ENCODE measurements at places on chromosomes 2 and 18.

GRCh38 chr2:110874453-110875383 is 142.3 kb downstream of the ACOXL start:
- DNase-seq, result no peak

DNA sequence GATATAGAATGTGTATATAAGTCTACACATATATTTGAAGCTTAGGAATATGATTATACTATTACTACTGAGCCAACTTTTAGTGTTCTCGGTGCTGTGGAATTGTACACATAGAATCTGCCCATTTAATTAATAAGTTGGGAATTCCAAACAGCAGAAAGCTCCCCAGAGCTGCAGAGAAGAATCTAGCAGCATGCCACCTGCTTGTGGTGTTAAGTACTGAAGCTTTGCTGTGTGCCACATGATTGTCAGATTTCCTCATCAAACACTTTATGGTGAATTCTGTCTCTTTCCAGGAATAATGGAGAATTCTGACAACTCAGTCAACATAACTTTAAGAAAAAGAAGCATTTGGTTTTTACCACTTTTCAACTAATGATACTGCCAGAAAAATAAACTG is 117.8 kb downstream of the WDSUB1 start:
- no peak for DNase-seq

DNA sequence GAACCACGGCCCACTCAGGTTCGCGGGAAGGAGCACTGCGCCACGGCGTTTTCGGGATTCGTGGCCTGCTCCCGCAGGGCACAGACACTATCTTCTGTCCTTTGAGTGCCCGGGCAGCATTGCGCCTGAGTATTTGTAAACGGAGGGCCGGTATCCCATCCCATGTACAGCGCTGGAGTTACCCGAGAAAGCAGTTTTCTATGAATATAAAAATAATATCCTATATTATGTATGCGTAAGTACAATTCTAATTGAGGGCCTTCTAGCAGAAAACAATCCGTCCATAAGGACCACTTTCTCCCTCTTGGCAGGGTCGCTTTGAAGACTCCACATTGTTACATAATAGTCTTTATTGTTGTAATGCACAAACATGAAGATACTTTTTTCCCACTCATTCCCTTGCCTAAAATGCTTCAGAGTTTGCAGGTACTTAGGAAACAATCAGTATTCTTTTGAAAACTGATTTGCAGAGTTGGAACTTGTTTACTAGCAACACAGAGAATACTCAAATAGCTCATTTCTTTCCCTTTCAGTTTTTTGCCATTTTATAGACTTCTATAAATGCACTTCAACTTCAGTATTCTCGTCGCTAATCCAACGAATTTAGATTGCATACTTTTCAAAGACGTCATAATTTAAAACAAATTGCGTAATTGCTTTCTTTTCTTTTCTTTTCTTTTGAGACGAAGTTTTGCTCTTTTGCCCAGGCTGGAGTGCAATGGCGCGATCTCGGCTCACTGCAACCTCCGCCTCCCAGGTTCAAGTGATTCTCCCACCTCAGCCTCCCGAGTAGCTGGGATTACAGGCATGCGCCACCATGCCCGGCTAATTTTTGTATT is 1.0 kb upstream of the REV1 start:
- DNase-seq, result no peak

- no peak for DNase-seq
Measured at GRCh38 chr2:75035444-75036353, 77.3 kb downstream of the POLE4 start.

GRCh38 chr2:191929288-191929687 is 82.4 kb upstream of the CAVIN2 start:
- DNase-seq, result no peak

GRCh38 chr2:237488295-237488694 is 1.2 kb downstream of the MLPH start:
- no peak for DNase-seq

GRCh38 chr2:64819361-64819760 is 165.6 kb upstream of the SERTAD2 start:
- DNase-seq, result no peak

GRCh38 chr2:43044093-43044681 is 182.2 kb downstream of the ZFP36L2 start:
- DNase-seq, result no peak

DNA sequence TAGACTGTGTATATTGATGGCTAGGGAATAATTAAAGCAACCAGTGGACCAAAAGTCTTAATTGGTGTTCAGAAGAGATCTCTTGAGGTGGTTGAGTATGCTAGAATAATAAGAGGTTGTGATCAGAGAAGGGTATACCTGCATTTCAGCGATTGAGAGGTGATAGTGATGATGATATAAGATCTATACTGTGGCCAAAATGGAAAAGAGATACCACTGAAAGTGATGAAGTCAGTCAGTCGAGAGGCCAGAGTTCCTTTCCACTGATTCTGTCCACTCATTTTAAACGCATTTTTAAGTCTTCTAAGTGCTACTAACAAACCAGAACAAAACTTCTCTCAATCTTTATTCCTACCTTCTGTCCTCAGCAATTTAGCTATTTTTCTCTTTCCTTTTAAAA is 32.9 kb downstream of the ACTR3 start:
- DNase-seq, result no peak

DNA sequence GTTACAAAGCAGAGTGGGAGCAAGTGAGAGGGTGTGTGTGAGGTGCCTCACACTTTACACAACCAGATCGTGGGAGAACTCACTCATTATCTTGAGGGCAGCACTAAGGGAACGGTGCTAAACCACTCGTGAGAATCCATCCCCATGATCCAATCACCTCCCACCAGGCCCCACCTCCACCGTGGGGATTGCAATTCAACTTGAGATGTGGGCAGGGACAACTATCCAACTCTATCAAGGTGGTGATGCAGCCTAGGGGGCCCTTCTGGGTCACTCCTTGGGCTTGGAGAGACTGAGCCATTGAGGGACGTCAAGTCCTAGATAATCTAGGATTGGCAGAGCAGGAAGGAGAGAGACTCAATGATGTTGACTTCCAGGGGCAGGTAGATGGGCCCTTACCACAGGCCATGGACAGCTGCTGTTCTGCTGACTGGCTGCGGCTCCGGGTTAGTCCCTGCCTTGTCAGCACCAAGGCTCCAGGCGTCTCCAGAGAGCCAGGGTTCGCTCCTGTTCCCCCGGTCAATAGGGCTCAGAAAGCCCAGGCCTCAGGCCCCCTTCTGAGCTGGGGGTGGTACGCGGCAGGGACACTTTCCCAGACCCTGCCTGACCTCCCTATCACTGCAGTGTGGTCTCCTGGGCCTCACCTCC is 193.2 kb upstream of the HS6ST1 start:
- no peak for DNase-seq

DNA sequence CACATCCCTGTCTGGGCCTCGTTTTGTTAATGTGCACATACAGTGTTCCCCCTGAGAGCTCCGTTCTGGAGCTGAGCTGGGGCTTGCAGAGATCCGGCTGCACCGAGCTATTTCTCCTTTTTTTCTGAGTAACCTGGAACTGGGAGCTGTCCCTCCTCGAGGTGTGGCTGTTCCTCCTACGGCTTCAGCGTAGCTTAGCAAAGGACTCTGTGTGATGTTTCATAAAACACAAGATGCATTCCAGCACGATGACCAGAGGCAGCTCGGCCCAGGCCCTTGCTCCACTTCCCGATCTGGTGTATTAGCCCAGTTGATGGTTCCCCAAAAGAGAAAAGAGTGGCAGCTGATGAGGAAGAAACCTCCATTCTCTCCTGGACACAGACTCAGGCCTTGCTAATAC is 103.0 kb downstream of the FAM210A start:
- DNase-seq, result no peak

- DNase-seq, result no peak
Measured at GRCh38 chr2:12074126-12074844, 327.9 kb downstream of the LPIN1 start.

- DNase-seq, result no peak
Measured at GRCh38 chr2:134718817-134719814, at the start of gene TMEM163. TMEM163 (minus strand) TSS chr2:134719000.

DNA sequence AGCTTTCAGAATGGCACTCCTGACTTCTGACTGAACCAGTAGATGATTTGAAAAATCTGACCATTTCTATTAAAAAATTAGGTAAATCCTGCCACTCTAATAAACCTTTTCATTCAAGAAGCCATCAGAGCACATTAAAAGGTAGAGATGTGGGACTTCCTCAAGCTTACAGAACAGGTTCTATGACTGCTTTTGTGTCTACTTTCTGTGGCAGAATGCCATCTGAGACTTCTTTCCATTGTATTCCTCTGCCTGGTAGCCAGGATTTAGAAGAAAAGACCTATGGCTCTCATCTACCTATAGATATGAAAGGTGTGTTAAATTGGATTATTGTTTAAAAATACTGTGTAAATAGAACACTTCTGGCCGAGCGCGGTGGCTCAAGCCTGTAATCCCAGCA is 99.9 kb upstream of the NABP1 start:
- DNase-seq, result no peak

DNA sequence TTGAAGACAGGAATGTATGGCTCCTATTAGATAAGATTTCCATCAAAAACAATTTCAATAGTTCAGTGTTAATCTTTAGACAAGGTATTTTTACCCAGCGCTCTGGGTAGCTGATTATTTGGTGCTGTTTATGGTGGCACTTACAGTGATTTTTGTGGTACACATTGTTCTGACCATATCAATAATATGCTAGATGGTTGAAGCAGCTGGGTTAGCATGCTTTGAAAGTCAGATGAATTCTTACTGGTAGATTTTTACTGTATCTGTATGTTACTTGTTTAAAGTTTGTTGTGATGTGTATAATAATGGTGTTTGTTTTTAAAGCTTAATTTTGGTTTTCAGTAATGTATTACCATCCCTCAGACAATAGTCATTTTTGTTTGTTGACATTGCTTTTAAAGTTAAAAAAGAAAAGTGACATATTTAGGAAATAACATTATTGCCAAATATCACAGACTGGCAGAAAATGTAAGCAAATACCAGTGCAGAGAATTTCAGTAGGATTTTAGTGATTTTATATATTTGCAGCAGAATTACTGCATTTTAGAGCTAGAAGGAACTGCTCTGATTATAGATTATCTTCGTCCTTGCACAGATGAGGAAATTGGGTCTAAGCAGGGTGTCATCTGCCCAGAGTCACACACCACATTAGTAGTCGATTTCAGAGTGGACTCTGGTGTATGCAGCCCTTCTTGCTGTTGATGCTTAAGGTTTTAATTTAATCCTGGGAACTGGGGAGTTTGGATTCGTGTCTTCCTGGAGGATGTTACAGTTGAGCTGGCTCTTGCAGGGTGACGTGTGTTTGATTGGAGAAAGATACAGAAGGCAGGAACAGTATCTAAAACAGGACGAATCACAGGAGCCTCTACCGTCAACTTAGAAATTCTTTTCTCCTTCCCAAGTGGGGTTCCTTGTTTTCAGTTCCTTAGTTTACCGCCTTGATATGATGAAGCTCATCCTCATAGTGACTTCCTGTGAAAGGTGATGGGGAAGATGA is 6.6 kb downstream of the SOCS6 start:
- no peak for DNase-seq

GRCh38 chr2:216379977-216380376 is 7.7 kb upstream of the MARCHF4 start:
- no peak for DNase-seq

GRCh38 chr2:26170795-26171194 is 2.1 kb upstream of the GAREM2 start:
- DNase-seq, result no peak

DNA sequence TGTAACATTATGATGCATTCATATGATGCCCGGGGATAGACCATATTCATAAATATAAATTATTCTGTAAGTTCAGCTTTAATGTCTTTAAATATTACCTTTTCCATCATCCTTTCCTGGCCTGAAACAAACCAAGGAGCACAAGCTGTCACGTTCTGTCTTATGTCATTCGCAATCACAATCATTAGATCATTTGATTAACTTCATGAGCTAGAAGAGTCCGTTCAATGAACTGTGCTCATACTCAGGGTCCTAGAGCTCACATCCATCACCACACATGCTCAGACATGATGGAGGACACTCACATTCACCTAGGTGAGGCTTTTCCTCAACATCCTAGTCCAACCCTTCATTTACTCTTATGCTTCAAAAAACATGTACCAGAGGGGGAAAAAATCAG is 599.0 kb upstream of the ID2 start:
- DNase-seq, result no peak

- DNase-seq, result no peak
Measured at GRCh38 chr18:31901063-31901462, 41.9 kb downstream of the TRAPPC8 start.

- no peak for DNase-seq
Measured at GRCh38 chr2:97734061-97735051, 21.0 kb downstream of the ZAP70 start.

GRCh38 chr2:60998628-60999545 is 18.6 kb upstream of the PEX13 start:
- no peak for DNase-seq

GRCh38 chr2:16090650-16091575 is 150.6 kb downstream of the MYCN start:
- DNase-seq, result no peak

GRCh38 chr2:8028981-8029380 is 652.9 kb upstream of the ID2 start:
- DNase-seq, result no peak

DNA sequence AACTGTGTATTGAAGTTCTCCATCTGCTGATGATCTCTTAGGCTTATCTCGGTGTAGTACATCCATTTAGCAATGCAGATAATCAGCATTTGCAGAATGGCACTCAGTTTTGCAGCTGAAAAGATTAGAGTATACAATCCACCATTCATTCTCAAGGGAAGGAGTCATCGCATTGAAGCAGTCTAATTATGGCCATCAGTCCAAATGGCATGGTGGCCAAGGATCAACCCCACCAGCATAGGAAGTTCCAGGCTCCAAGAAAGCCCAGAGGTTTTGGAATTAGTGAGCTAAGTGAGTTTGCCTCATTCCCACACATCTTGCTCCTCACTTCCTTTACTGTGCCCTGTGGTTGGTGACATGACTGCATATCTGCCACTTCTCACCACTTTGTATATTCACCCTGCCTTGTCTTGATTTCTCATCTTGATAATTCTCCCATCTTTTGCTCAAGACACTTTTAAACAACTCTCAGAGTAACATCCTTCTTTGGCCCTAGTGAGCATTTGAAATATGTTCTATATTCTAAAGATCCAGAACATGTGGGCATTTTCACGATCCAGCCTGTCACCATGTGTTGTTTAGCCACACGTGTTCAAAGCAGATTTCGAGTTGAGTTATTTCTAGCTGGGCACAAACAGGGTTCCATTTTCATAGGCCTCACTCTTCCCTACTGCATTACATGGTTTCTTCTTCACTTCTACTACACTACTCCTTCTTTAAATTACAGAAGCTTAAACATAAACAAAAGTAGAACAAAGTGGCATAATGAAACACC is 1119.8 kb downstream of the TSN start:
- DNase-seq, result no peak

DNA sequence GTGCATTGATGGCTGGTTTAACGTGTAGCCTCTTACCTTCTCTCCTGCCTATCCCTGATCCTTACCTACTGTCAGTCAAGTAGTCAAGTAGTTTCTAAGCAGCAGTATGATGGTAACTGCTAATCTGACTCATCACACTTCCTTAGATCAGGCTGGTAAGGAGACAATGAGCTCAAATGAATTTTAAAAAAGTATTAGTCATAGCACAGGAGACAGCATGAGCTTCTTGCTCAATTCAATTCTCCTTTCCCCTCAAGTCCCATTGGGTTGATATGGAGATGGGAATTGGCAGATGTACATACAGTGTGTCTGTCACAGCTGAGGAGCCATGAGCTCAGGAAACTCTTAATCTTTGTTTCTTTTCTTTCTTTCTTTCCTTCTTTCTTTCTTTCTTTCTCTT is 799.7 kb downstream of the LRP1B start:
- DNase-seq, result no peak

Measured in naive thymus-derived CD8-positive, alpha-beta T cell (primary cell).